ENCODE measurements at places on chromosomes 3 and 15. TPM values are rescaled to one million over a fixed set of nuclear protein-coding genes. Genes with fewer than 3 reads are reported as not detected.

NDN gene
- total RNA-seq: not detected

HTR3E gene
- total RNA-seq: not detected

ROBO2 gene
- not detected for total RNA-seq

COL6A6 gene
- total RNA-seq: not detected

NKIRAS1 gene
- total RNA-seq: 12.0 TPM

RARB gene
- not detected for total RNA-seq

TTC23 gene
- total RNA-seq: 10.2 TPM

- no peak for DNase-seq
These were observed 9.2 kb upstream of the HLTF start for GRCh38 chr3:149095487-149095886.

- no peak for DNase-seq
These were observed 25.9 kb upstream of the PLXNA1 start for GRCh38 chr3:126956866-126957650.

- no peak for DNase-seq
These were observed 7.9 kb downstream of the P4HTM start for GRCh38 chr3:48997714-48998637.

GRCh38 chr15:56978898-56979662 lies 60.6 kb downstream of the TCF12 start:
- no peak for DNase-seq

DNA sequence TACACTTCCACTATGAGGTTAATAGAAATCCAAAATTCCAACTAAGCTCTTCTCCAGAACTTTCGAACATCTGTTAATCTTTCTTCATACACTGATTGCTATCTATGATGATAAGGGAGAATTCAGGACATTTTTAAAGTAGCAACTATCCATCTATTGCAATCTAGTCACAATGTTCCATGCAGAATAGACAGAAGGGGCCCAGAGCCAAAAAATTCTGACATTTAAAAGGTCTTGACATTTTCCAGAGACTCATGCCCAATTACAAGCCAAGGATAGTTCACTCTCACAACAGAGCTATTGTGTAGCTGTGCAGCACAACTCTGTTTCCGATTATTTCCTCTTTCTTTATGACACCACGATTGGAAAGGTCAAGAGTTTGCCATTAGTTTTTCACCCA lies 999.7 kb upstream of the ALCAM start:
- DNase-seq: no peak

DNA sequence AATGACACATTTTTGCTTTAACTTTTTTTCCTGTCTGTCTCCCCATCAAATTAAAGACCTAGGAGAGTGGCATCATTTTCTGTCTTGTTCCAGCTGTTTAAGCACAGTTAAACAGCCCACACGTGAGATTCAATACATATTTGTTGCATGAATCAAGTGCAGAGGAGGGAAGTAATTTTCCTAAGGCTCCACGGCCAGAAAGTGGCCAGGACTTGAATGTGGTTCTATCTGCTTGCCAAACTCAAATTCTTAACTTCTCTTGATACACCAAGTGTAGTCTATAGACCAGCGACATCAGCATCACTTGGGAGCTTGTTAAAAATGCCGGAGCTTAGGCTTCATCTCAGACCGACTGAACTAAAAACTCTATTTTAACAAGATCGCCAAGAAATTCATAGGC lies 724.8 kb upstream of the CFAP20DC start:
- no peak for DNase-seq

- no peak for DNase-seq
These were observed 53.4 kb upstream of the C15orf39 start for GRCh38 chr15:75148280-75148679.

GRCh38 chr3:143643905-143644304 lies 204.4 kb downstream of the SLC9A9 start:
- no peak for DNase-seq

DNA sequence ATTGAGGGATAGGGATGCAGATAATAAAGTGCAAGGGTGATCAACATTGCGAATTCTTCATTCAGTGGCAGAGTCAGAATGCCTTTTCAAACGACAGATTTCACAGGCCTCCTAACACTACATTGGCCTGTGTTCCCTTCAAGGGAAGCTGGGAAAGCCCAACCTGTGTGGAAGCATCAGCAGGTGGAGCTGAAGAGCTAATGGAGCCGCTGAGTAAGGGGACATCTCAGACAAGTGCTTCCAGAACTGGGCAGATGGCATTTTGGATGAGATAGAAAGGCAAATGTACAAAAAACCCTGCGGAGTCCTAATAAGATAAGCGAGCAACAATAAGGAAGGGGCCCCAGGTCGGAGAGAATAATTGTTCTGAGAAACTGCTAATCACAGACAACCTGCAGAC lies 8.5 kb upstream of the SLC24A5 start:
- DNase-seq: peak; percentile 0

DNA sequence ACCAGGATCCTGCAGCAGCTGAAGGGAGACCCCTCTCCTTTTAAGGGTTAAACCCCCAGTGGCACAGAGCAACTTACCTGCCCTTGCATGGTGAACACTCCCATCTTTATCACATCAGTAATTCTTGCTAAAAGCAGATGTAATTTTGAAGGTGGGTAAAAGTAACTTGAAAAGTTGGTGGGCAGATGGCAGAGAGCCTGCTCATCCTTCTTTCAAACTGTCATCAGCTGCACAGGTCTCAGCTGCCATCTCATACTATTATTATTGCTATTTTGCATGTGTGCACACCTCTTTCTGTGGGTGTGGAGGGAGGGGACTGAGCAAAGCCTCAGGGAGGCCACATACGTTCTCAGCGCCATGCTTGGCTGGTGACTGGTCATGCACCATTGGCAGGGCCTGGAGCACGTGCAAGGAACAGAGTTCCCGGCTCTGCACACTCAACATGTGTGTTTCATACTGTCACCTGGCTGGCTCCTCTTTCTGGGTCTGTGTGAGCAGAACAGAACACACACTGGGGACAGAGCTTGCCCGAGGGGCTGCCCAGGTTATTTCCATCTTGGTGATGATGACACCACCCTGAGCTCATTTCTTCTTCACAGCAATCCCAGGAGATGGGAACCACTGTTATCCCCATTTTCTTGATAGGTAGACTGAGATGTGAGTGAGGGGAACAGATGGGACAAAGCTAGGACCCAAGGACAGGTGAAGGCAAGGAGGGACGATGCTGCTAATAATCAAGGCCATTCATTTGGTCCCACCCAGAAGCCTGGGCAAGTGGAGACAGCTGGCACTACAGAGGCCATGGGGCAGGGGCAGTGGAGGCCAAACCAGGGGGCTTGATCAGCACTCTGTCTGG lies 95.8 kb upstream of the KLF13 start:
- no peak for DNase-seq

GRCh38 chr3:160012108-160012507 lies 23.5 kb downstream of the IL12A start:
- no peak for DNase-seq

GRCh38 chr15:95946926-95947325 lies 383.6 kb upstream of the NR2F2 start:
- DNase-seq: no peak

DNA sequence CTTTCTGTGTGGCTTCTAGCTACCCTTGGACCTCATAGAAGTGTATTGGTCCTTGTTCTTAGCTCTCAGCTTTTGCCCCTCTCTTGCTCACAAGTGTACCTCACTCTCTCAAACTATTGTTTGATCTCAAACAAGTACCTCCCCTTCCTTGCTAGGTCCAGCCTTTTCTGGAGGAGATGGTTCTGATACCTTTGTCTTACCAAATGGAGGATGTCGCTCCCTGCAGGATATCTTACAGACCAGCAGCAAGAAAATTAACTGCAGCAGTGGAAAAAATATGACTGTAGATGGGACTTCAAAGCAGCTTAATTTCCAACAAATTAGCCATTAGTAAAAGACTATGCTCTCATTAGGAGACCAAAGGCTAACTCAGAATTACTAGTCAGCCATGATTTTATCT lies 388.1 kb upstream of the ROBO2 start:
- DNase-seq: no peak
